DMS79 (cell line): ENCODE measurements at places on chromosomes 3 and 15.

GRCh38 chr3:125116311-125117080, 60.7 kb upstream of the HEG1 start:
- no peak for DNase-seq

DNA sequence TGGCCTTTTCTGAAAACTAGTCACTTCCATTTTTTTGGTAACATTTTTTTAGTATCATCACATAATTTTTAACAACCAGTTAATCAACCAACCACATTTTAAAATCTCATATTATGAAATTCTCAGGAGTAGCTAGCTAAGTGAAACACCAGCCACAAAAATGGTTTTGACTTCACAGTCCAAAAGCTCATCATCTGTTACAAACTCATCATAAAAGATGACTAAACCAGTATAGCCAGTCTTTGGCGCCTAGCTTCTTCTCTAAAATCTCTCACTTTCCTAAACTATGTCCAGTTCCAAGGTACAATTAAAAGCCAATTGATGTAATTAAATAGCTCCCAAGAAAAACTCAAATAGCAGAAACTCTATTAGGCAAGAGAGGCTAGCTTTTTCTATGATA, 88.2 kb upstream of the ZNF385D start:
- DNase-seq: no peak

- no peak for DNase-seq
These were observed 42.5 kb downstream of the MEIS2 start for GRCh38 chr15:37057831-37058230.

DNA sequence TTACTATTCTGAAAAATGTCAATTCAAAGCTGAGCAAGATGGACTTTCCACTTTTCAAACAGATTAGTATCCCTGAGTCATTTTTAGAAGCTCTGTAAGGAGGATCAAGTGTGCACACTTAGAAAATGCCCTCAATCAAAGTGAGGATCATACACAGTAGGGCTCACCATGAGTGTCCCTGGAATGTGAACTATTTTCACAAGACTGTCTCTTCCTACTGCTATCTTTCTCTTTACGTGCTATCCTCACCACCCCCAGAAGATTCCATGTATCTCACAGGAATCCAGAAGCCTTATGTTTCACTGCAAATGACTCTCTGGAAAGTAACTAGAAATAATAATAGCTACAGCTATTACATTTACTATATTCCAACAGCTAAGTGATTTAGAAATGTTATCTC, 349.9 kb upstream of the TGFBR2 start:
- DNase-seq: no peak

- DNase-seq: no peak
These were observed 31.9 kb downstream of the EHD4 start for GRCh38 chr15:41940441-41940857.

DNA sequence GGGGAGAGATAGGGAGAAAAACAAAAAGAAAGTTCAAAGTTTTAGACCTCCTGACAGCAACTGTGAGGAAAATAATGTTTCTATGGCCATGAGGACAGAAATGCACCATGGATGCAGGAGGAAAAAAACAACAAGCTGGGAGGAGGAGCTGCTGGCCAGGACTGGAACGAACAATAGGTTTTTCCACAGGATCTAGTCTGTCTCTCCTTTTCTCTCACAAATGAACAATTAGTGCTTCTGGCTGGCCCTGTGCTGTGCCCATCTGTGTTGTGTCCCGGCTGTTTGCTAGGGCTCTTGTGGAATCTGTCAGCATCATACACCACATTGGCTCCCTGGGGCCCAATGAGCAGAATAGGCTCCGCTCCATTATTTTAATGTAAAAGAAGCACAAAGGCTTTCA, 15.2 kb downstream of the GK5 start:
- no peak for DNase-seq

DNA sequence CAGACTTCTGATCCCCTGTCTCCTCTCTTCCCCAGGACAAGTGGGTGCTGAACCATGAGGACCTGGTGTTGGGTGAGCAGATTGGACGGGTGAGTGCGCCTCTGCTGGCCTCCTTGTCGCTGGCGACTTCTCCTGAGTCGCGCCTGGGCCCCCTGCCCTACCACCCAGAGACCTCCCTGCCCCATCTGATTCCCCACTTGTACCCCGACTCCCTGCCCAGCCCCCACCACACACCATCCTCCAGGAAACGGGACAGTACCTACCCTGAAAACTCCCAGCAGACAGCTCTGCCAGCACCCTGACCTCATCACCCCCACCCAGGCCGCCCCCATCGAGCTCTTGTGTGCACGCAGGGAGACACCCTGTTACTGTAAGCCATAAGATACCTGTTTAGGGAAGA, 7.7 kb downstream of the FES start:
- no peak for DNase-seq

GRCh38 chr3:14513566-14514322, 26.4 kb downstream of the GRIP2 start:
- no peak for DNase-seq

GRCh38 chr3:181932039-181932438, 220.3 kb downstream of the SOX2 start:
- no peak for DNase-seq

DNA sequence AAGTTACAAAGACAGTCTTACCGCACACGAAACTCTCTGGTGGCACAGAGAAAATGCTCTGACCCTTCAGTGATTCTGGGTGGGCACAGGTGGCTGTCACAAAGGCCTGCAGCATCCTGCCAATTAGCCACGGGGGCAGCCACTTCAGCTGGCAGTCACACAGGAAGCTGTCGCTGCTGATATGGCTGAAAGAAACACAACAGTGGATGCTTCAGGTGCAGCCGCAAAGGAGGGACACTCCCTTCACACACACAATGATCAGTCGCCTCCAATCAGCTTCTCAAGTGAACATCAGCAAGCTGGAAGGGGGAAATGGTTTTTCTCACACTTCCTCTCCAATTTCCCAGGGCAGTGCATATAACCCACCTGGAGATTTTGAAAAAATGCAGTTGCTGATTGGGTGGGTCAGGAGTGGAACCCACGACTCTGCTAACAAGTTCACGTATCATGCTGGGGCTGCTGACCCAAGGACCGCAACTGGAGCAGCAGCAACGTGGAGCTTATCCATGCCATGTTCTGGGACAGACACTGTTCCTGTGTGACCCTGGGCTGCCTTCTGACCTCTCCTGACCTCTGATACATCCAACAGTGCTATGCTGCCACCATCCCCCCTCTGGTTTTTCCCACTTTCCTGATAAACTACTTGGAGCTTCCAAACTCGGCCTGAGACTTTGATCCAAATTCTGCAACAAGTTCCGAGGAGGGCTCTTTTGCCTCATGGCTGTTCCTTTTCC, 106.6 kb downstream of the LRIG1 start:
- DNase-seq: no peak

GRCh38 chr3:141279077-141279967, 47.7 kb downstream of the PXYLP1 start:
- DNase-seq: no peak
